Left renal cortex interstitium (tissue), 4 donors: ENCODE measurements at places on chromosomes 5 and 9. TPM values are rescaled to one million over a fixed set of nuclear protein-coding genes. Genes with fewer than 3 reads are reported as not detected.

ZNF484 gene
- 8.0 TPM for polyA plus RNA-seq

TTC16 gene
- polyA plus RNA-seq = 0.24 TPM

- no peak for DNase-seq
Measured at GRCh38 chr9:133348718-133349573, 928 bp downstream of the RPL7A start.

LSM11 gene
- 7.6 TPM for polyA plus RNA-seq

ATP6V0E1 gene
- polyA plus RNA-seq = 189 TPM

GRCh38 chr5:143101121-143101520, 302.4 kb downstream of the NR3C1 start:
- DNase-seq = no peak

PCDHB7 gene
- polyA plus RNA-seq = 7.1 TPM

DNA sequence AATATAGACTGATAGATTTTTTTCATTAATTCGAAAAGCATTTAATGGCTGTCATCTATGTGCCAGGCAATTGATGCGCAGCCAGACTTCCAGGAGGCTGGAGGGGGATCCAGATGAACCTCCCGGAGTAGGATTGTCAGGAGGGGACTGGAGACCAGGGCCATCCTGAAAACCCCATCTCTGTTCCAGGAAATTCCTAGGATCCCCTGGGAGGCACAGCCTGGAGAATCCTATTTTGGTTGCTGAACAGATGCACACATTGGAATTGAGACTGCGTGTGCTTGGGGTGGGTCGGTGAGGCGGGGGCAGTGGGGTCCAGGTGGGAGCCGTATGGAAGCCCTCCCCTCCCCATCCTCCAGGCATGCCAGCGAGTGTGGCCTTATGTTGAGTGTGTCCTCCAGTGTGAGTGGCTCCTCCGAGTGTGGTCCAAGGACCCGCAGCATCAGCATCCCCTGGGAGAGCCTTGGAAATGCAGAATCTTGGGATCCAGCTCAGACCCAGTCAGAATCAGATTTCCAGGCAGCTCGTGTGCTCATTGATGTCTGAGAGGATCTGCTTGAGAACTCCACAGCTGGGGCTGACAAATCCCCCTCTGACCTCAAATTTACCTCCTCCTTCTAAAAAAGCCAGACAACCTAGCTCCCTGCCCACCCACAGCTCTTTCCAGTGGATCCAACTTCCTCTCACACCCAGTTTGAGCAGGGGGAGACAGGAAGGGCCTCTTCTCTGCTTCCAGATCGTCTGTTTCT, 38.7 kb downstream of the ROPN1L start:
- DNase-seq = no peak
